ENCODE measurements at places on chromosomes 4 and X.

- no peak for DNase-seq
Measured at GRCh38 chr4:165548702-165549101, 169.9 kb downstream of the CPE start.

DNA sequence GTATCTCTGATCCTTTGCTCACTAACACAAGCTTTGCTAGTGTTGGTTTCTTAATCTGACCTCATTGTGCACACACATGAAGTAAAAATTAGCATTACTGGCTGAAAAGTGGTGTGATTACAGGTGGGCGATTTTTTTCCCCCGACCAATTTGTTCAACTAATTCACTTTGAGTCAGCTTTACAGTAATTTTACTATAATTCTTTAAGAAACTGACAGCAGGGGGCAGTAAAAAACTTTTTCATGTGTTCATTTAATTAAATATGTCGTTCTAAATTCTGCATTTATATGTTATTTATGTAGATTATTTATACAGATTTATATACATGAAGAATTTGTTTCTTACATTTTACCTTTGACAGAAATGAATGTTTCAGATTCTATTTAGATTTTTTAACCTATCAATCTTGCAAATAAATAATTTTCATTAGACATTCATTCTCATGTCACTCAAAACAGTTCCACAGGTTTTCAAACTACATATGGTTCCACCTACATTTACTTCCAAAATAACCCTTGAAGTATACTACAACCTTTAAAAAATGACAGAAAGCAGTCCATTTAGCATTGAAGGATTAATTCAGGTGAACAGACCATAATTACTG, 17.5 kb downstream of the PALLD start:
- DNase-seq = no peak

DNA sequence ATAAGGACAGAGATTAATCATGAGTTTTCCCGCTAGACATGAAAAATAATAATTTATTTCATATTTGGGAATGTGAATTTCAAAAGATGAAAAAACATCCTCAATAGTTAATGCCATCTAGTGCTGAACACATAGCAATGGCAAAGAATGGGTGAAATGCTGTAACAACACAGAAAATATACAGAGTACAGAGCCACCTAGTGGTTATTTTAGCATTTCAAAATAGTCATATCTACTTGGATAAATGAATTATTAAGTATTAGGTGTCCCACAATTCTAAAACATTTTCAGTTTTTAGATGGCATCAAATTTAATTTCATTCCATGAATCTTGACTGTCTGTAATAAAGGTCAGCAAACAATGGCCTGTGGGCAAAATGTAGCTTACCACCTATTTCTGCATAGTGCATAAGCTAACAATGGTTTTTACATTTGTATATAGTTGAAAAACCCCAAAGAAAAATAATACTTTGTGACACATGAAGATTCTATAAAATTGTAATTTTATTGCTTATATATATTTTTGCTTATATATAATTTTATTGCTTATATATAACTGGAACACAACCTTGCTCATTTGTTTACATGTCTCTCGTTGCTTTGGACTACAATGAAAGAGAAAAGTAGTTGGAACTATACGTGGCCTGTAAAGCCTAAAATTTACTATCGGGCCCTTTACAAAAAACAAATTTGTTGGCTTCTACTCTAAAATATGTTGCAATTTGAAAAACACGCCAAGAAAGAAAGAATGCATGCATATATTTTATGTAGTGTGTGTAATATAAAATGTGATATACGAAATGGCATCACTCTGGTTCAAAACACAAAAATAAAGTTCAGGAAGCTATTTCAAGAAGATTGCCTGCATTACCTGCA, 99.1 kb upstream of the FAM47C start:
- DNase-seq = no peak

DNA sequence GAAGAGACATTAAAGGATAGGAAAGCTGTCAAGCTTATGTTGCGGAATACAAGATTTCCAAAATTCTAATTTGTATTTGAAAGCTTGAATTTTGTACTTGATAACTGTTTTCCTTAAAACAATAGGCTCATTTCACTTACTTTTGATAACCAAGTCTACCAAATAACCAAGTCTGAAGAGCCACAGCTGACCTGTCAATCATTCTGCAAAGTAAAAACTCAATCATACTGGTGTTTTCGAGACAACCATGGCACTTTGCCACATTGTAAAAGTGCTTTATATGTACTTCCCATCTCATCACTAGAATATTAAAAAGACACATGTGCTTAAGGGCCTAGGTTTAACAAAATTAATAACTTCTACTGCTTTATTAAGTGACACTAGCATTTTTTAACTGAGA, 47.9 kb downstream of the LEF1 start:
- DNase-seq = no peak

- DNase-seq = no peak
Measured at GRCh38 chr4:11436084-11436483, 7.4 kb upstream of the HS3ST1 start.
